Stimulated activated CD8-positive, alpha-beta memory T cell treated with anti-CD3 and anti-CD28 coated beads, Interleukin-7, amount 100 ng/mL, for 1 hour (primary cell): ENCODE measurements at places on chromosomes 11 and 22.

DNA sequence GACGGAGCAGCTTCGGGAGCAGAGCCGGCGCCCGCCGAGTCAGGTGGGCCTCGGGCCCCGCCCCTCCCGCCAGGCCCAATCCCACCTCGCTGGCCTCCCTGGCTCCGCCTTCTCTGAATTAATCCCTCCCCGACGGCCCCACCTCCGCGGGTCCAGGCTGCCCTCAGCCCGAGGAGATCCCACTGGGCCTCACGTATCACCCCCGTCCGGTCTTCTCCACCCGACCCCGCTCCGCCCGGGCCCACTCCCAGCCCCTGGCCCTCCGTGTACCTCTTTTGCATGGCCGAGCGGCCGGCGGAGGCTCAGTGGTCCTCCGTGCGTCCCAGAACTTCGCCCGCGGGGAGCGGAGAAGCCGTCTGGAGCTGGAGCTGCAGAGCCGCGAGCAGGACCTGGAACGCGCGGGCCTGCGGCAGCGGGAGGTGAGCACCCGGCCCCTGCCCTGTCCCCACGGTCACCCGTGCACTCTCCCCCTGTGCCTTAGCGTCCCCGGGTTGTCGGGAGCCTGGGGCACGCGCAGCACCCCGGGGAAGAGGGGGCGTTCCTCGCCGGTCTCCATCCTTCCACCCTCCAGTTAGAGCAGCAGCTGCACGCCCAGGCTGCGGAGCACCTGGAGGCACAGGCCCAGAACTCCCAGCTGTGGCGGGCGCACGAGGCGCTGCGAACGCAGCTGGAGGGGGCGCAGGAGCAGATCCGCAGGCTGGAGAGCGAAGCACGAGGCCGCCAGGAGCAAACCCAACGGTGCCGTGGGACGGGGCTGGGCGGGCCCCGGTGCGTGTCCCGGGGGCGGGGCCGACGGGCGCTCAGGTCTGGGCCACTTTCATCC is 2.2 kb upstream of the CD151 start:
- DNase-seq = peak; percentile 41

- no peak for DNase-seq
Observed at GRCh38 chr22:49544286-49544685, 283.4 kb downstream of the BRD1 start.

DNA sequence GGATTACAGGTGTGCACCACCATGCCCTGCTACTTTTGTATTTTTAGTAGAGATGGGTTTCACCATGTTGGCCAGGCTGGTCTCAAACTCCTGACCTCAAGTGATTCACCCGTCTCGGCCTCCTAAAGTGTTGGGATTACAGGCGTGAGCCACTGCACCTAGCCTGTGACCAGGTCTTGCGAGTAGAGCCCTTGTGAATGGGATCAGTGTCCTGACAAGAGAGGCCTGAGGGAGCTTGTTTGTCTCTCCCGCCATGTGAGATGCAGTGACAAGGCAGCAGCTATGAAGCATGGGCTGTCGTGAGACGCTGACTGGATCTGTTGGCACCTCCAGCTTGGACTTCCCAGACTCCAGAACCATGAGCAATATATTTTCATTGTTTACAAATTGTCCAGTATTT is 69.3 kb downstream of the LRRC32 start:
- DNase-seq = no peak

GRCh38 chr22:46329616-46330015 is 5.9 kb upstream of the TRMU start:
- DNase-seq = no peak

DNA sequence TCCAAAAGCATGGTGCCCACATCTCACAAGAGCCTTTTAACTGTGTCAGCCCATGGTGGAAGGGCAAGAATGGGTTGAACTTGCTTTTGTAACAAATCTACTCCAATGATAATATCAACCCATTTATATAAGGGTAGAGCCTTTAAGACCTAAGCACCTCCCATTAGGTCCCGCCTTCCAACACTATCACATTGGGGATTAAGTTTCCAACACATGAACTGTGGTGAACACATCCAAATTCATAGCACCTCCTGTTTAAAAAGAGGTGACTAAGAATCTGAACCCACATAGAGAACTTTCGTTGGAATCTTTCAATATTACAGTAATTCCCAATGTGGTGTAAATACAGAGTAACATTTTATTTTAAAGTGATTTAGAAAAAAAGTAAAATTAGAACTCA is 9.2 kb upstream of the CNTF start:
- no peak for DNase-seq

- DNase-seq = no peak
Observed at GRCh38 chr11:102572554-102573220, 42.1 kb upstream of the MMP7 start.

DNA sequence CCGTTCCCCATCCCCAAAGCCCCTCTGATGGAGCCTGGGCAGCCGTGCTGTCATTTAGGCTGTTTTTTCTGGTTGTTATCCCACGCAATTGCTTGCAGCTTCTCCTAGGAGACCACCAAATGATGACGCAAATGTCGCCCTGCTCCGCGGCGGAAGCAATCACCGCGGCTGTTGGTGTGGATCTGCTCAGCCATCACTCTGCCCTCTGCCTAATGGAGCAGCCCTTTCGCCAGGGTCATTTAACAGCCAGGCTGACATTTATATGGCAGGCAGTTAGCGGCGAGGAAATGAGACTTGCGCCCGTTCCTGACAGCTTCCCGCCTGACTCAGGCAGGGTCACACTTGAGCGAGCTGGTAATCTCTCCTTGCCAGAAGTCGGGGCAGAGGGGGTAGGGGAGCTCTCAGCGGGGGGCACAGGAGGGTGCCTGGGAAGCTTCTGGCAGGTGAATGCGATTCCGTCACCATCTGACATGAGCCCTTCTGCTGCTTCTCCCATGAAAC is 97.9 kb upstream of the RTL6 start:
- no peak for DNase-seq
